ENCODE measurements at places on chromosomes 12 and 14.

GRCh38 chr14:55373784-55374705 lies 37.6 kb downstream of the ATG14 start:
- no peak for DNase-seq

- no peak for DNase-seq
These were observed 15.2 kb upstream of the TCP11L2 start for GRCh38 chr12:106287364-106287763.

DNA sequence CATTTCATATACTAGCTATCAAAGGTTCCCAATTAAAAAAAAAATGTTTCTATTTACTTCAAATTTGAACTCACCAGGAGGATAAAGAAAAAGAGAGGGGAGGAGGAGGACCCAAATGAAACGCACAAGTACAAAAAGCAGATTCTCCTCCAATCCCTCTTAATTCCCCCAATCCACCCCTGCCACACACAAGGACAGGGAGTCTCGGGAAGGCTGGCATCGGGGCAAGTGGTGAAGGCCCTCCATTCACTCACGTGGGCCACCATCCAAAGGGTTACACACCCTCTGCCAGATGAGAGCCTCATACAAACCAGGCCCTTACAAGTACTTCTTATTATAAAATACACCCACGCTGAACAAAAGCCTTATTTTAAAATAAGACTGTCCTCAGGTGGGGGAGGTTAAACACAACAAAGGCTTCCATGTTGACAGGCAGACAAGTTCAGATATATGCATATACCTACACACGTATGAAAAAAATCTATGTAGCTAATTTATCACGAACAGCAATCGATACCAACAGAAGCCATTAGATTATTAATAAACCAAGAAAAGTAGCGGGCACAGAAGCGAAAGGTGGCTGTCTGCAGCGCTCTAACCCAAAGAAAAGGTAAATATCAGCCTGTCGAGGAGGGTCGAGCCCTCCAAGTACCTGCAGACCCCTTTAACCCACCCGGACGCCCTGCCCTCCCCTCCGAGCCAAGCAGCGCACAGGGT lies 1.5 kb downstream of the ATP2B1 start:
- DNase-seq, result no peak

- DNase-seq, result no peak
These were observed 244.3 kb upstream of the NOVA1 start for GRCh38 chr14:26841920-26842741.

DNA sequence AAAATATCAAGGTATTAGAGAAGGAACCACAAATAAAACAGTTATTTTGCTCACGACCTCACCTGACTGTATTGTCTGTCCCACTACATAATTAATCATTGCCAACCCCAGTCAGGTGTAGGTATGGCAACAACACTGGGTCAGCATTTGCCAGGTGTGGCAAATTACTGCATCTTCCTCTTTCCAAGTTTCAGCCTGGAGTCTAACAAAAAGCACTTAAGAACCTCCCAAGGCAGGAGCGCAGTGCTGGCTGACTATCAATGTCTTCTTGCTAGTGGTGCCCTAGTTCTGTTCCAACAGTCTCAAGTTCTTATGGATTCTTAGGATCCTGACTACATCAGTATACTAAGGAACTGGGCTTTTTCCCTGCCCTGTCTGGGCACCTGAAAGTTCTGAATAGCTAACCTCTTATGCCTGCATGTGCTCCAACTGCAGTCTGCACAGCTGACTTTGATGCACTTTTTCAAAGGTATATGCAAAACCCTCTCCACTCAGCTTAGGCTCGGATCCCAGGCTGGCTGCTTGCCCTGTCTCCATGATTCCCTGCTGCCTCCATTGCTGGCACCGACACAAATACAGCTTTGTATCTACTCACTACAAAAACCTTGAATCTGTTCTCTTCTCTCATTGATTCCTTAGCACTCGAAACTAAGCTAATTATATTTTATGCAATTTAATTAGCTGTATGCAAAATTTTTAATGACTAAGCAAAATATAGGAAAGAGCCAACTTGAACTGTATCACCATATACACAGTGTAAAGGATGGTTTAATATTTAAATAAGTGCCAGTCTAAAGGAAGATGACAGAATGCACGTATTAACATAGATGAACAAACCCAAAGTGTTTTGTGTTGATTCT lies 113.3 kb downstream of the PRKD1 start:
- DNase-seq, result no peak

- no peak for DNase-seq
These were observed 1165.2 kb downstream of the FSCB start for GRCh38 chr14:43341921-43342320.

- no peak for DNase-seq
These were observed 36.8 kb upstream of the E2F7 start for GRCh38 chr12:77102123-77102522.

- no peak for DNase-seq
These were observed 41.2 kb downstream of the NEUROD4 start for GRCh38 chr12:55061024-55061423.

- DNase-seq, result no peak
These were observed 9.7 kb downstream of the SCARB1 start for GRCh38 chr12:124853781-124854636.

DNA sequence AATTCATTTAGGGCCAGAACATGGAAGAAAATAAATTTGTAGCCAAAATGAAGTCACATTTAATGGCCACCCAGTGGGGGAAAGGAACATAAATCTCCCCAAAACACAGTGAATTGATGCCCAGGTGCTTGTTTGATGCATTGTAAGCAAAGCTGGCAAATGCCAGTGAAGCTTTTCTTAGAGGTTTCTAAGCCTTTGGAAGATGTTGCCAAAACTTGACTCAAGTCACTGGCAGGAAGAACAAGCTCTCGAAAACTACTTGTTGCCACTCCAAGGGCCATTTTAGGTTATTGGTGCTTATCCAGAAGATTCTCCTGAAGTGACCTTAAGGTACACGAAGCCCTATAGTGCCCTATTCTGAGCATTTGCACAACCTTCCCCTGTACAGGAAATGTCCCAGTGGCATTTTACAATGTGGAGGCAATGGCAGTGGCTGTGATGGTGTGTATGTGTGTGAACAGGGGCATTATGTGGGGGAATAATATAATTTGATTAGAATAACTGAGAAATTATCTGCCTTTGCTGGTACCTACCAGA lies 89.5 kb upstream of the NOVA1 start:
- DNase-seq, result no peak

- peak; percentile 90 for DNase-seq
These were observed at the start of gene NAA30 for GRCh38 chr14:57390037-57390805. TSS of gene NAA30 (plus strand) at chr14:57390586. CDS start at chr14:57390958, 372 bp downstream.

- DNase-seq, result no peak
These were observed 1.1 kb upstream of the KRT77 start for GRCh38 chr12:52704464-52704863.

- no peak for DNase-seq
These were observed 1014.8 kb upstream of the FBXO33 start for GRCh38 chr14:40447017-40447416.

- DNase-seq, result peak; percentile 60
These were observed 108.8 kb upstream of the ATF7IP start for GRCh38 chr12:14256555-14257169.

DNA sequence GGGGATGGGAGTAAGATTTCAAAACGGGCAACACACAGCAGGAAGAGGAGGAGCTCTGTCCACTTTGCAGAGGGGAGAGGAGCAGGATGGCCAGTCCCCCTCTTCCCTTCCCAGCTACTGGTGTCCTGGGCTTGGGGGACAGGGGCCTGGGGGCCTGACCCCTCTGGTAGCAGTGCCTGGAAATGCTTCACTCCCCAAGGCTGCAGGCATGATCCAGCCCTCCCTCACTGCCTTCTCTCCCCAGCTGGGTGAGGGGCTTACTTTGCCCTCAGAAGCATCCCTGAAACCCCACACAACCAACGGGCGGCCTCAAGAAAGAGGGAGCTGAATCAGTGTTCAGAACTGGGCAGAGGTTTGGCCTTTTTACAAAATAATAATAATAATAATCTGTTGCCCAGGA lies 279.5 kb downstream of the DPF3 start:
- DNase-seq, result no peak

DNA sequence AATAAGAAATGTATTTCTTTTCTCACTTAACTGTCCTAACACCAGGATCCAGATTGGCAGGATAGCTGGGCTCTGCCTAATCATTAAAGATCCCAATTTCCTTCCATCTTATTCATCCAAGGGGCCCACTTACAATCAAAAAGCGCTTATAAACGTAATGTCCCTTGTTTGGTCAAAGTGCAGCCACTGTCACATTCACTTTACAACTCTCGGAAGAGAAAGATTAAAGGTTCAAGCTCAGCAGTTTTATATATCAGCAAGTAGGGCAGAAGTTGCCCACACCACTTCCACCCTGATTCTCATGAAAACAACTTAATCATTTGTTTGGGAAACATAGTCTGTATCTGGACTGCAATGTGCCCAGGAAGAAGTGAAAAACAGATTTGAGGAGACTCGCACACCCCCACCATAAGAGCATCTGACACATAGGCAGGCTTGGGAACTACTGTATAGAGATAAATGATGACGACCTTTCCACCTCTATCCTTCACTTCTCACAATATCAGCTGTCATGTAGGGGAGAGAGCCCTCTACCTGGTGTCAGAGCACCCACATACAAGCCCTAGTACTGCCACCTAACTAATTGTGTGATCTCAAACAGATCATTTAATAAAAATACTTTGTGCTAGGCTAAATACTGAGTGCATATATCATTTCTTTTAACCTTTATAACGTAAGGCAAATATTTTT lies 80.8 kb downstream of the CAPZA3 start:
- no peak for DNase-seq

DNA sequence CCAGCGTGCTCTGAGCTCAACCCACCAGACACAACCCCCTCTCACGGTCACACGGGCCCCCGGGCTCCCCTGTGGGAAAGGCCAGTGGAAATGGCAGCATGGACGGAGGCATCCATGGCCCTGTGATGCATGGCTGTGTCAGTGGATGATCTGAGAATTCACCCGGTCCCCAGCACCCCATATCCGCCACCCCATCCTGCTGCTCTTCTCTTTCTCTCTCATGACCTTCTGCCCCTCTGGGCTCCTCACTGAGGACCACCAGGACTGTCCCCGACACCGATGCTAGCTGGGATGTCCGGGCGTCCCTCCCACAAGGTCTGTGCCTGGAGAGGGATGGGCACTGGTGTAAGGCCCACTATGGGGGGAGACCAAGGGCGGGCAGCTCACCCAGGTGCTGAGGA lies 282.2 kb downstream of the ADGRD1 start:
- no peak for DNase-seq

- DNase-seq, result no peak
These were observed 881.5 kb downstream of the RPS29 start for GRCh38 chr14:48704639-48705038.

DNA sequence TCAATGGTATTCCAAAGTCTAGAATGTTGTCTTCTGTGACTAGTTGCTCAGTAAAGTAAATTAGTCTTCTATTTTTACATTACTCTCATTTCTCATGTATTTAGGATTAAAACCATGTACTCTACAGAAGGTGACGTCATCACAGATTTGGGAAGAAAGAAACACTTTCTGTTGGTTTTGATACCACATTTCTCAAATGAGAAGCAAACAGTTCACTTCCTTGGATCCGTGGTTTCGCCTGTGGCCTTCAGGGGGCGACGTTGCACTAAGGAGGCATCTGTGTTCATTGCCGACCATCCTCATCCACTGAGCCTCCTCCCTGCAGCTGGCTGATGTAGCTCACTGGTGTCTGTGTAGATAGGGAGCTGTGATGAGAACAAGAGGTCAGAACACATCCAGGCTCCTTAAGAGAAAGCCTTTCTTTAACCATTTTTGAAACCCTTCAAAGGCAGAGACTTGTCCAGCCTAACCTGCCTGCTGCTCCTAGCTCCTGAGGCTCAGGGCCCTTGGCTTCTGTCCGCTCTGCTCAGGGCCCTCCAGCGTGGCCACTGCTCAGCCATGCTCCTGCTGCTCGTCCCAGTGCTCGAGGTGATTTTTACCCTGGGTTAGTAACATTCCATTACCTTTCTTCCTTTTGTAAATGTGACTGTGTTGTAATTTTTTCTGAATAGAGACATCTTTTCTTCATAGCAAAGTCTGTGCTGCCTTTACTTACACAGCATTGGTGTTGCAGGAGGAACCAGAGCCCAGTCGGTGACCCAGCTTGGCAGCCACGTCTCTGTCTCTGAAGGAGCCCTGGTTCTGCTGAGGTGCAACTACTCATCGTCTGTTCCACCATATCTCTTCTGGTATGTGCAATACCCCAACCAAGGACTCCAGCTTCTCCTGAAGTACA lies 220.6 kb upstream of the OR4E1 start:
- peak; percentile 22 for DNase-seq

DNA sequence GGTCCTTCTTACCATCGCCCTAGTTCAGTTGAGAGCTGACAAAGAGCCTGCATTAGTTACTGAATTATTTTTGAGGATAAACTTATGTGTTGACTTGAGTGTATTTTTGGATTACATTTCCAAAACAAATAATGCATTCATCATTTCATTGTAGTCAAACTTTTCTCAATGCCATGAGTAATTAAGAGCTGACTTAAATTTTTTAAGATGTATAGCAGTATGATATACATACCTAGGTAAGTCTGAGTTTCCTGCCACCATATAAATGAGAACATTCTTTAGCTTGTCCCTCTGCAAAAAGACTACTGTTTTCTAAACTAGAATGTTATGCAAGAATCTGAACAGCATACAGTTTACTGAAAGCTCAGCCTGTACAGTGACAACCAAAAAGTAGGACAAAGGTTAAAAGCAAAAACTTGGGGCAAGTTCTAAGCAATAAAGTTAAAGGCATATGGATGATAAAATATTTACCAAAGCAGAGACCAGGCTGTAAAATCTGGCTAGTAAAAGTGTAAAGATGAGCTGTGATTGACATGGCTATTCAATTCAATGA lies 82.1 kb upstream of the FERMT2 start:
- DNase-seq, result no peak

GRCh38 chr14:94374749-94375260 lies 13.6 kb downstream of the SERPINA1 start:
- no peak for DNase-seq

GRCh38 chr12:14417715-14418114 lies 52.2 kb downstream of the ATF7IP start:
- peak; percentile 34 for DNase-seq

DNA sequence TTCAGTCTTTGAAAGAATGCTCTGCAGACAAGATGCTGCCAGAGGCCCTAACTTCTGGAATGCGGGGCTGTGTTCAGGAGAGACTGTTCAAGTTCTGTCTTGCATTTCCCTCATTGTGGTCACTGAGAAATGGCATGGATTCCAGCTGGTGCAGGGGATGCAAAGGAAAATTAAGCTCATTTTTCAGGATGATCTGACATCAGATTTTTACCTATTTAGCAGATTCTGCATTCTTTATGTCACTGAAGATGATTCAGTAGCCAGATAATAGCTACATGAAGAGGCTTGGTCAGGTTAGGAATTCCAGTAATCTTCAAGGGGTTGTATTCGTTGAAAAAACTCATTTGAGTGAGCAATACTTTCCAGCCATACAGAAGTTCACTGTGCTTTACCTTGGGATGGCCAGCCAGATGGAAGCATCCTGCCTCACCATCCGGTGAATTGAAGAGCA lies 16.1 kb upstream of the MFAP5 start:
- DNase-seq, result no peak

DNA sequence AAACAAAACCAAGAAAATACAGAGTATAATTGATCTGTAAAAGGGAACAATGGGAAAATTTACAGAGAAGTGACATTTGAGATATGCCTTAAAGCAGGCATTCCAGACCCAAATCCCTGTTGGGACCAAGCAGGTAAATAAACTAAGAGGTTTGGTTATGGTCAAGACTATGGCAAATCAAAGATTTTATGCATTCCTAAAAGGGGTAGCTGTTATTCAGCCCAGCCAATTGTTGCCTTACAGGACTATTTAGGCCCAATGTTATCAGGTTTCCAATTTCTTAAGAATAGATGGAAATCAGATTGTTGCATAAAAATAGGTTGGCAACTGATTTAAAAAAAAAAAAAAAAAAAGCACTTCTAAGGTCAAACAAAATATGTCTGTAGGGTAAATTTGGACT lies 5.3 kb downstream of the DNAI7 start:
- DNase-seq, result no peak

GRCh38 chr12:125050446-125050845 lies 14.8 kb upstream of the AACS start:
- DNase-seq, result no peak

All from activated T-helper 9 cell treated with anti-CD3 and anti-CD28 coated beads, Interleukin-2, amount 50 U/mL, for 16 hours (primary cell).